ENCODE measurements at places on chromosomes 11 and 22.

GRCh38 chr11:79139900-79140299 lies 300.9 kb downstream of the TENM4 start:
- no peak for DNase-seq

DNA sequence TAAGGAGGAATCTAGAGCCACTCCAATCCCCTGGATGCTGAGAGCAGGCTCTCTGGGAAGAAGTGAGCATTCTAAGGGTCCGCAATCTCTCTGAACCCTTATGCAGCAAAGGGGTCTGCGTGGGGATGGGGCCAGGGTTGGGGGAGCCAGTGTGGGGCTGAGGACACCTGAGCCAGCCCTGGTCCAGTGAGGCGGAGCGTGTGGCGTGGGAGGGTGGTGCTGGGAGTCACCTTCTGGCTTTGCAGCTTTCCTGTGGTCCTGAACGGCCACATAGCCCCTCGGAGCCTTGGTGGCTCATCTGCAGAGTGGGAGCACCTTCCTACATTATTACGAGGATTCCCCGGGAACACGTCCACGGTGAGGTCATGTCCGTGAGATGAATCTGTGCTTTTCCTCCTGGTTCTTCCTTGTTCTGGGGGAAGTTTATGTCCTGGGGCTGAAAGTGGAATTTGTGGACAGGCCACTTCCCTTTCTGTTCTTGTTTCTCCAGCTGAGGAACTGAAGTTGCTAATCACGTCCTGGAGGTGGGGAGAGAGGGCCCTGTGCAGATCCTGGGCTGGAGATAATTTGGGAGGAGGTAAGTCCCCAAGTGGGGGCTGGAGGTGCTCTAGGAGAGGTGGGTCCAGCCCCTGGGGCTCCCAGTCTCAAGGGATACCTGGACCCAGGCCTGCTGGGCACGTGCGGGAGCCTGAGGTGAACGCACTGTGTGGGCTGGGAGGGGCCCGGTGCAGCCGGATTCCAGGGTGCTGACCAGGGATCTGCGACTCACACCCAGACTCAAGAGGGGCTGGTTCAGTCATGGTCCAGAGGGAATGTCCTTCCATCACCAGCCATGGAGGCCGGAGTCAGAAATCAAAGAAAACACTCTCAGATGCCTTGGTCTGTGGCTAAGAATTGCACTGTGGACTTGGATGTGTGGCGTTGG lies 6.1 kb downstream of the MRGPRE start:
- DNase-seq = no peak

DNA sequence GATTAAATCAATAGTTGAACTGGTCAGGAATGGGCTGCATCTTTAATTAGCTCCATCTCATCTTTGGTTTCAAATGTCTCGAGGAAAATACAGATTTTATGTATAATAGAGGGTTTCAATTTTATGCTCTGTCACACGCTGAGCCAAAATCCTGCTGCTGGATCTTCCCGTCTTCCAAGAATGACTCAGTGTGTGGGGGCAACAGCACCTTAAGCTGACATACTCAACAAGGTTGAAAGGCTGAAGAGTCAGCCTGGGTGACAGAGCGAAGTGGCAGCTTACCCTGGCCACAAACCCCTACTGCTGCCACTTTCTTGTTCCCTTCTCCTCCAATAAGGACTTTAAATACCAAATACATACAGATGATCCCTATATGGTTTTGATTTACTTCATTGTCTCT lies 9.0 kb upstream of the PCF11 start:
- DNase-seq = no peak

- DNase-seq = peak; percentile 76
Measured at GRCh38 chr11:46537537-46538295, 56.1 kb downstream of the AMBRA1 start.

- DNase-seq = no peak
Measured at GRCh38 chr11:87194985-87195820, 157.5 kb downstream of the TMEM135 start.

DNA sequence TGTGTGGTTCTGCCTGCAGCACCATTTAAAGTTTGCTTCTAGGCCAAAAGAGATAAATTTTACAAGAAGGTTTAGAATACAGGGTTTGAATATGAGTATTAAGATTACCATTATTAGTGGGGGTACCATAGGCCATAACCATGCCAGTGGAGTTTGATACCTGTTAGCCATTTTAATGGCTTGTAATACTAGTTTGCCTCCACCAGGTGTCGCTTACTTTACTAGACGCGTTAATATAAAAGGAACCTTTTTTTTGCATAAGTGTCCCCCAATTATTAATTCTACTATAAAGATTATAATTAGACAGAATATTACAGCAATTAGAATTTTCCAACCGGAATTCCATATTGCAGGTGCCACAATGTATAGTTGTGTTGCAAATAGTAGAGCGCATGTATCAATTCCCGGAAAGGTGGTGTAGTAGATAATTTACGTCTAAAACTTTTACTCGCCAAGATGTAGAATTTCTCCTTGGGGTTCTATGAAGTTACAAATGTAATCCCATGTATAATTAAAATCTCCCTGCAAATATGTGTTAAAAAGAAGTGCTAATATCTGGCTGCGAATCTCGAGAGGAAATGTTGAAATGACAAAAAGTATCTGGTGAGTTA lies 16.1 kb downstream of the MS4A6E start:
- DNase-seq = peak; percentile 36

DNA sequence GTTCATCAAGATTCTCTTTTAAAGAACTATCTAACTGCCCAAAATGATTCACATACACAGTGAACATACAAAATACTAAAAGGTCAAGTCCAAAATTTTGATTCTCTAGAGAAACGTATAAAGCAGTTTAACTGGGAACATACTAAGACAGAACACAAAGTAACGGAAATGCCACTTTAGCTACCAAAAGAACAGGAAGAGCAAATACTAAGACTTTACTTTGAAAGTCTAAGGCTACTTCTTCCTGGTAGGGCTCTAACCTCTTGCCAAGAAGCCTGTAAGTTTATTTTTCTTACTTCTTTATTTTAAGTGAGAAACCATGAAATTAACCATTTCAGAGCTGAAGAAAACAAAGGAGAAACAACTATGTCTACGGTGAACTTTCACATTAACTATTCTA lies 6.2 kb downstream of the PICALM start:
- peak; percentile 47 for DNase-seq

GRCh38 chr11:118592616-118593367 lies 14.6 kb upstream of the PHLDB1 start:
- DNase-seq = no peak

- no peak for DNase-seq
Measured at GRCh38 chr11:36356201-36356600, 60.1 kb downstream of the PRR5L start.

DNA sequence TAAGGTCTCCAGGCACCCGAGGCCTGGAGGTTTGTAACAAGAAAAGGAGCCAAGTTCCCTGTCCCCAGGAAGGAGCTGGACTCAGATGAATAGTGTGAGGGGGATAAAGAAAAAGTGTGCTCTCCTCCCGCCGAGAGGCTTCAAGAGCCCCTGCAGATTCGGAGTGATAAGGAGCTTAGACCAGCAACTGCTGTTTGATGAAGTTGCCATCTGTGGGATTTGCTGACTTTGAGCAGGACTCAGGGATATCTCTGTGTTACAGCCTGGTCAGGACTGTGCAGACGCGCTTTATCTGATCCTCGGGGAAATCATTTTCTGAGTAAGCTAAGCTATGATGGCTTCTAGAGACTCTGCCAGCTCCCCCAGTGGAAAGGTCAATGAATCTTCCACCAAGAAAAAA lies 1017.0 kb downstream of the TBC1D22A start:
- no peak for DNase-seq

DNA sequence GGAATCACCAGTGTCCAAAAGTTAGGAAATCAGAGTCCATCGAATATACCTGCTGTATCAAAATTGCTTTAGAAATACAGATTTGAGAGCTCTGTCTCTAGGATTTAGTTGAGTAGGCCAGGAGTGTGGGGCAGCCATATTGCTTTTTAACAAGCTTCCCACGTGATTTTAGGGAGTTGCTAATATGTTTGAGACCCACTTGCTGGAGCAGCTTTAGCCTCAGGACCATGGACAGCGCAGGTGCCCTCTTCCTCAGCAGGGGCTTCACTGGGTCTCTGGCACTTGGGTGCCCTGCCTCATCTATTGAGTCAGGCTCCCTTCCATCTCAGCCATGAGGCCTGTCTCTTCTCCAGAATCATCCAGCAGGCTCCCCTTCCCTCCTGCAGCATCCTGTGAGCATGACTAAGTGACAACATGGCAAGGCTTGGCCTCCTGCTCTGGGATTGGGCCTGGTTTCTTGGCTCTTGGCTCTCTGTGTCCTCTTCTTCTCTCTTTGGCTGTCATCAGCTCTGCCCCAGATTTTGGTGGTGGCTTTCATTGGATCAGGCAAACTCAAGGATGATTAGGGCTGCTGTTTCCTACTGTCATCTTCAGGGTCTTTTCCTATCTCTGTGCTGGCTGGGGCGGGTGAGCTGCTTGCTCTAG lies 70.0 kb downstream of the SGSM1 start:
- DNase-seq = no peak

- peak; percentile 29 for DNase-seq
Measured at GRCh38 chr22:50014655-50015401, 2.3 kb upstream of the IL17REL start.

- DNase-seq = peak; percentile 80
Measured at GRCh38 chr11:14414470-14415461, 55.8 kb upstream of the RRAS2 start.

DNA sequence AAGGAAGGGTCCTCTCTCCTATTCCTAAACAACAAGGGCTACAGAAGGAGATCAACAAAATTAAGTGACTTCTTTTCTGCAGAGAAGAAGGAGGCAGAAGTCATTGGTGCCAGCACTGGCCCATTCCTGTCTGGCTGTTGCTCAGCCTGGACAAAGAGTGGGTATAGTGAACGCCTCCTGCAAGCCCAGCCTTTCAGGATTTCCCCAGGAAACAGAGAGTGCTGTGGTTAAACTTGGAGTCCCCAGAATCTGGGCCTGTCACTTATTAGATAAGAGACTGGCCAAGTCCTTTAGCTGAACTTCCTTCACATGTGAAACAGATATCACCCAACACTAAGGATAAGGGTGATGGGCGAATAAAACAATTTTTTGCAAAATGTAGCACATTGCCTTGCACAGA lies 10.9 kb downstream of the TST start:
- DNase-seq = no peak

GRCh38 chr11:118565051-118565450 lies 680 bp downstream of the IFT46 start:
- no peak for DNase-seq

GRCh38 chr11:134604886-134605285 lies 192.8 kb upstream of the B3GAT1 start:
- no peak for DNase-seq

DNA sequence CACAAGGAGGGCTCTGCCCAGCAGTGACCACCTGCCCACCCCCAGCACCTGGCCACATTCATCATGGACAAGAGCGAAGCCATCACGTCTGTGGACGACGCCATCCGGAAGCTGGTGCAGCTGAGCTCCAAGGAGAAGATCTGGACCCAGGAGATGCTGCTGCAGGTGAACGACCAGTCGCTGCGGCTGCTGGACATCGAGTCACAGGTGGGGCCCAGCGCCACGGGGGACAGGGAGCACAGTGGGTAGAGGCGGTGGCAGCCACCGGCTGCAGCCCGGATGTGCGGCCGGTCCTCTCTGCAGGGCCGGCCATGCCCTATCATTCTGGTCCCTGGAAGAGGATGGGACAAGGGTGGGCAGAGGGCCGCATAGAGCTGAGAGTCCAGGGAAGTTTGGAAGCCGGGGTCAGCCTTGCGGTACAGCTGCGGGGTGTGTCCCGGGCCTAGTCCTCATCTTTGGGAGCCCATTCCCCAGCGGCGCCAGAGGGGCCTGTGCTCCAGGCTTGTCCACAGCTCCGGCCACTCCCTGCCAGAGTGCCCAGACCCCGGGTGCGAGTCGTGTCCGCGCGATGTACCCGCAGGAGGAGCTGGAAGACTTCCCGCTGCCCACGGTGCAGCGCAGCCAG lies 14.1 kb downstream of the EPS8L2 start:
- DNase-seq = no peak

DNA sequence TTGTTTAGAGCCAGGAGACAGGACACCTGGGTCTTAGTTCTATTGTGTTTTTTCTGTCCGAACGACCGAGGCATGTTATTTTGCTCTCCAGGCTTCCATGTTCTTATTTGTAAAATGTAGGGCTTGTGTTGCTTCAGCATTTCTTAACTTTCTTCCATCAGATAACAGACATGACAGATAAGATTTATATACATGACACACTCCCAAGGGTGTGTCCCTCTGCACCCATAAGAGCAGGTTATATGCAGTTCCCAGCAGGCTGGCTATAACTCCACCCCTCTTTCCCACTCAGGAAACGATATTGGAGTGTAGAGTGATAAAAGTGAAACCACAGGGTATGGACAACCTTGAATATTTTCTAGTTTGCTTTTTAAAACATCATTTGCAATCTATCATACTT lies 65.8 kb downstream of the APIP start:
- DNase-seq = no peak

GRCh38 chr11:10908215-10908951 lies 50.5 kb upstream of the ZBED5 start:
- no peak for DNase-seq

DNA sequence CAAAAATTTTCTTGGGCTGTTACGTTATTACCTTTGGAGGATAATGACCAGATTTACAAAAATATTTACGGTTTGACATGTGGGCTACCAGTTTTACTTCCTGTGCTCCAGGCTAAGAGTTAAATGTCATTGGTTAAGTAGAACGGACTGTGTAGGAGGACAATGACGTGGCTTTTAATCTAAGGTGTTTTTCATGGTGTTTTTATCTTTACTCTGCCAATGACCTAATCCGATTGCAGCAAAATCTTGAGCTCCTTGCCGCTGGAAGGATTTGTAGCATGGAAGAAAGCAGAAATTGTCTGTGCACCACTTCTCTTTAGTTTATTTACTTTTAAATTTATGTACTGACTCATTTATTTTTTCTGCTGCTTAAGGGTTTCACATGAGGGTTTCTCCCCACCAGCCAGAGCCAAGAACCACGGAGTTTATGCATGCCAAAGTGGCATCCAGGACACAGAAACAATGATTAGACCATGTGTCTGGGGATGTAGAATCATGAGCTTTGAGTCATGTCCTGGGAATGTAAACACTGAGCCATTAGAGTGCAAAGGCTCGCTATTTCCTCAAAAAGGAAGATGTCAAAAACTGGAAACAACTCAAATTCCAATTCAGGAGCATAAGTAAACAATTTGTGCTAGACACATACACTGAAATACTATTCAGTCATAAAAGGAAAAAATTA lies 1.9 kb upstream of the CARD16 start:
- DNase-seq = no peak

DNA sequence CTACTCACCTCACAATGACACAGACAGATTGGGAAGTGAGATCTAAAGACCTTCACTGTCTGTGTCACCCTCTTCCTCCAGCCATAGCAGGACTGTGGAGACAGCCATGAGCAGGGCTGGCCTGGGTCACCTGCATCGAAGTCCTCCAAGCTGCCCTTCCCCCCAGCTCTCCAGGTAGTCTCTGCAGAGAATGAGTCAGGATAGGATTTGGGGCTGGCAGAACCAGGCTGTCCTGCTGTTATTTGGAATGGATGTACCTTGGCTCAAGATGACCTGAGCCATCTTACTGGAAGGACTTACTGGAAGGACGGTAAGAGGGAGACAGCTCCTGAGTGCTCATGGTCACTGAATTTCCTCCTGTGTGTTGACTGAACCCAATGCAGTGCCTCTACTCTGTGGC lies 29.2 kb downstream of the GGTLC2 start:
- DNase-seq = no peak

GRCh38 chr11:94241896-94242295 lies 62.5 kb upstream of the IZUMO1R start:
- no peak for DNase-seq

- DNase-seq = no peak
Measured at GRCh38 chr11:67577951-67578350, 5.7 kb upstream of the GSTP1 start.

GRCh38 chr11:115226556-115226955 lies 277.7 kb downstream of the CADM1 start:
- DNase-seq = no peak

- no peak for DNase-seq
Measured at GRCh38 chr22:17258788-17259148, 39.5 kb upstream of the ADA2 start.
